CD8-positive, alpha-beta memory T cell (primary cell): ENCODE measurements at places on chromosomes 7 and 10.

GRCh38 chr10:60869652-60870415, 74.2 kb downstream of the RHOBTB1 start:
- DNase-seq, result no peak

DNA sequence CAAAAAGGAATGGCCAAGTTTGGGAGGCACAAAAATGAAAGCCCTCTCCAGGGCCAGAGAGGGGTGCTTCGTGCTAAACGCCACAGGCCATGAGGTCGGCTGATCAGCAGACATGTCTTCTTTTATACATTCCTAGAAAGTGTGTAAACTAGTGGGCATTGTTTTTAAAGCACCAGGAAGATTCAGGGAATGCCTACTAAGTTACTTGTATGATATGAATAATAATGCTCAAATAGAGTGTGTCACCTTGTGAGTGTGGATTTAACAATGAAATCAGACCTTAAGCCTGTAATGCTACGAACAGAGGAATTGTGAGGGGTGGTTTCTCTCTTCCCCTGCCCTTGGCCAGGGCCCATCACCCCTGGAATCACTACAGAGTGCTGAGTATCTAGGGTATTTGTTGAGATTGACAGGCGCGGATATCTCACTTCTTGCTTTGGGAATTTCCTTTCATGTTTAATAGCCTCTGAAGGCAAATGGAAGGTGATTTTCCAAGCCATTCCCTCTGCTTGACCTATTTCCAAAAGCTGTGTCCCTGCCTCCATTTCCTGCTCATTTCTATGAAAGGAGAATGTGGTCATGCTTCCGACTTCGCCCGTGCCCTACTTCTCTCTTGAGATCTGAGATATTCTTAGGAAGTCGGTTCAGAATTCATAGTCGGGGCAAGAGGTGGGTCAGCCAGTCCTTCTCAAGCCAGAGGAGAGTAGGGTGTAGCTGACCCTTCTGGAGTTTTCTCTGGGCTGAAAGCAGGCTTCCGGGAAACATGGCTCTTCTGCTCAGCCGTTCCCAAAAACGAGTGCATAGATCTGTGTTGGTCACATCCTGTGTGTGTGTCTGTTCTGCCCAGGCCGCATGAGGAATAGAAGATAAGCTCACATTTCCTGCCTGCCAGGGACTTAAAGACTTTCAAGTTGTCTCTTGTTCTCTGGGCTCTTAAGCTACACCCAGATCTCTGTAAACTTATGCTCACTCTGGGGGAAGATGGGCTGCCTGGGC, 167.8 kb upstream of the ITGB1 start:
- DNase-seq, result peak; percentile 55

DNA sequence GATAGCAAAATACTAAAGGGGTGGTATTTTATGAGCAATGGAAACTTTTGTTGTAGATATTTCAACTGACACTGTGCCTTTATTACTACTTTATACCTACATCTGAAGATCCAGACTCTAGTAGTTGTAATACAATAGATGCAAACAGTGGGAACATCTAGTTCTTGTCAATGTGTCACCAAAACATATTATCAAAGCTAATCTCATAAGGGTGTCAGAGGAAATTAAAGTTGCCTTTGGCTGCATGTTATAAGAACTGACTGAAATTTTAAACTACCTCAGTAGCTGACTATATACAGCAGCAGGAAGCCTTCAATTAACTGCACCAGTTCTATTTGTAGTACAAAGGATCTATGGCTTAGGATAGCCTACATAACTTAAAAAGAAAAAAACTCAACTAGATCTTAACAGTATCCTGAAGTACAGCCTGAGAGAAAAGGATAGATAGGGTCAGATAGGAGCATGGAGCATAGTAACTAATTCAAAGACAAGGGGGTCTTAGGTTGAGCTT, 30.9 kb downstream of the HDAC9 start:
- no peak for DNase-seq

GRCh38 chr10:132297526-132297925, 10.2 kb downstream of the STK32C start:
- DNase-seq, result no peak

GRCh38 chr7:2862831-2863361, 18.8 kb upstream of the GNA12 start:
- peak; percentile 58 for DNase-seq
